ENCODE measurements at places on chromosomes 2 and 18.

DNA sequence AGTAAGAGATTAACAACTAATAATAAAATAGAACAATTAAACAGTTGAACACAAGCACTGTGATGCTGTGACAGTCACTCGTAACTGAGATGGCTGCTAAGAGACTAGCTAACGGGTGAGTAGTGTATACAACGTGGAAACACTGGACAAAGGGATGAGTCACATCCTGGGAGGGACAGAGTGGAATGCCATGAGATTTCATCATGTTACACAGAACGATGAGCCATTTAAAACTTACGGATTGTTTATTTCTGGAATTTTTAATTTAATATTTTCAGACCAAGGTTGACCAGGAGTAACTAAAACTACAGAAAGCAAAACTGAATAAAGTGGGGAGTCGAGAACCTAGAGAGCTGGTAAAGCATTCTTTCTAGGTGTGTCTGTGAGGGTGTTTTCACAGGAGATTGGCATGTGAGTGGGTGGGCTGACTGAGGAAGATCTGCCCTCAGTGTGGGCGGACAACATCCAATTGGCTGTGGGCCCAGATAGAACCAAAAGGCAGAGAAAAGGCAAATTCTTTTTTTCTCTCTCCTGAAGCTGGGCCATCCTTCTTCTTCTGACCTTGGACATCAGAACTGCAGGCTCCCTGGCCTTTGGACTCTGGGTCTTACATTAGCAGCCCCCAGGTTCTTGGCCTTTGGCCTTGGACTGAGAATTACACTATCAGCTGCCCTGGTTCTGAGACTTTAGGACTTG is 14.6 kb downstream of the TMSB10 start:
- peaks cover 40% of the 10 kb centered on the region for H3K4me1 ChIP-seq
- no peak for DNase-seq
- H3K27ac ChIP-seq = peak overlapping the region; percentile 61
- no peak overlapping the region for H3K4me3 ChIP-seq
- H3K27me3 ChIP-seq = no peaks in the 10 kb centered on the region
- H3K36me3 ChIP-seq = no peaks in the 10 kb centered on the region

- H3K4me3 ChIP-seq = no peak overlapping the region
- no peaks in the 10 kb centered on the region for H3K36me3 ChIP-seq
- no peaks in the 10 kb centered on the region for H3K27me3 ChIP-seq
- no peak for DNase-seq
- no peak overlapping the region for H3K27ac ChIP-seq
Measured at GRCh38 chr2:86000938-86001312, 104.8 kb downstream of the POLR1A start.

DNA sequence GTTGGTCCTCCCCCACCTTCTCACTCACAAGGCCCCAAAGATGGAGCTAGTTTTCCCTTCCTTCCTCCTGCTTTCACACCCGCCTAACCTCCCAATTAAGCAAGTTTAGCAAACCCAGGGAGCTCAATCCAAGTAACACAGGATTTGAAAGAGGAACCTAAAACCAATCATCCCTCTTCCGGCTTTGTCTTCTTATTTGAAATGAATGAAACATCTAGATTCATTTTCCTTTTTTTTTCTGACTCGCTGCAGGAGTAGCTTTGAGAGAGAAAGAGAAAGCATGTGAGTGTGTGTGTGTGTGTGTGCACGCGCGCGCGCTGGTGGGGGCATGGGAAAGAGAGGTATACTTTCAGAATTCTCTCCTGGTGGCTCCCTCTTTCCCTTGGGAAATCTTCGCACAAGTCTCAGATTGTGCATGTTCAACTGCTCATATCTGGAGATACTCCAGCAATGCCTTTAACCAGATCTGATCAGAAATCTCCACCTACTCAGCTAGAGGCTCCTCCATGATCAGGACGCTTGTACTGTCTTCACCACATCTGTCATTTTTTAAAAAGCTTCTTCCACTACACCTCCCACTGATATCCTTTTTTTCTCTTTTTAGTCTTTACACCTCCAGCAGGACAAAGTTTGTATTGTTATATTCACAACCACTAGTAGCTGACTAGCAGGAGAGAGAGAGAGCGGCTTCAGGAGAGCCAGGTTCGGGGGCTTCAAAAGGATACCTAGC is 1.7 kb downstream of the SLC8A1 start:
- no peak overlapping the region for H3K27ac ChIP-seq
- H3K4me3 ChIP-seq = no peak overlapping the region
- H3K4me1 ChIP-seq = no peaks in the 10 kb centered on the region
- DNase-seq = no peak
- H3K36me3 ChIP-seq = no peaks in the 10 kb centered on the region

DNA sequence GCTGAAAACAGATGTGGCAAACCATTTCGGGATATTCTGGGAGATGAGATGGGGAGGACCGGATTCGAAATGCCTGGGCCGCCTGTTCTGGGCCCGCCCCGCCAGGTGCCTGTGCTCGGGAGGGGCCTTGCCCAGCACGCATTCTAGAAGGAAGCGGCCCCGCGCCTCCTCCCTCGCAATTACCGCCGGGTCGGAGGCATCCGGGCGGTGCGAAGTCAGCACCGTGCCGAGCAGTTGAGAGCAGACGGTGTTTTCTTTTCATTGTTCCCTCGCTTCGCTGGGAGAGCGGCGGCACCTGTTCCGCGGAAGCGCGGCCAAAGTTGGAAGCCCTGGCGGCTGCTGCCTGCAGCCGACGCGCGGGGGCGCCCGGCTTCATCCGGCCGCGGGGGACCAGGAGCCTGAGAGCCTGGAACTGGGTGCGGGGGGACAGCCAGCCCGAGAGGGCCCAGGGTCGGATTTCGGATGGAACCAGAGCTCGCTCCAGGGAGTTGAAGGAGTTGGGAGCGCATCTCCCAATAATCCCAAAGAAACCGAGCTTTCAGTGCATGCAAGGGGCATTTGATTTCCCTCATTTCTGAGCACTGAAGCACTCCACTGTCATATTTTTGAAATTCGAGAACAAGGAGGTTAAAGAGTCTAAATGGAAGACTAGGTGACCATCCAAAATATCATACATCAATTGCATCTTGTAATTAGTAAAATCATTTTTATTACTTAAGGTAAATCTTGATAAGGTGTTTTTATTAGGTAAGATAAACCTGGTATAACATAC is 241.8 kb upstream of the RAB12 start:
- peak overlapping the region; percentile 47 for H3K4me3 ChIP-seq
- no peaks in the 10 kb centered on the region for H3K27me3 ChIP-seq
- H3K27ac ChIP-seq = no peak overlapping the region
- H3K4me1 ChIP-seq = peaks cover 5% of the 10 kb centered on the region

DNA sequence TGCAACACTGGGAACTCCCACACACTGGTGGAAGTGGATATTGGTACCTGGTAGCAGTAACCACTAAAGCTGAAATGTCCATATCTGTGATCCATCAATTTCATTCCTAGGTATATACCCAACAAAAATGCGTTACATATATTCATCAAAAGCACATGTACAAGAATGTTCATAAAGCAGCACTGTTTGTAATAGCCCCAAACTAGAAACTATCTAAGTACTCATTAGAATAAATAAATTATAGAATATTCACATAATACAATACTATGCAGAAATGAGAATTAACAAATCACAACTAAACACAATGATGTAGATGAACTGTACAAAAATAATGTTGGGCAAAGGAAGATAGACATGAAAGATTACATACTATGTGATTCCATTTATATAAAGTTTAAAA is 11.1 kb upstream of the TLK1 start:
- DNase-seq = no peak
- H3K4me3 ChIP-seq = no peak overlapping the region
- H3K27ac ChIP-seq = no peak overlapping the region
- no peaks in the 10 kb centered on the region for H3K36me3 ChIP-seq
- no peaks in the 10 kb centered on the region for H3K4me1 ChIP-seq

DNA sequence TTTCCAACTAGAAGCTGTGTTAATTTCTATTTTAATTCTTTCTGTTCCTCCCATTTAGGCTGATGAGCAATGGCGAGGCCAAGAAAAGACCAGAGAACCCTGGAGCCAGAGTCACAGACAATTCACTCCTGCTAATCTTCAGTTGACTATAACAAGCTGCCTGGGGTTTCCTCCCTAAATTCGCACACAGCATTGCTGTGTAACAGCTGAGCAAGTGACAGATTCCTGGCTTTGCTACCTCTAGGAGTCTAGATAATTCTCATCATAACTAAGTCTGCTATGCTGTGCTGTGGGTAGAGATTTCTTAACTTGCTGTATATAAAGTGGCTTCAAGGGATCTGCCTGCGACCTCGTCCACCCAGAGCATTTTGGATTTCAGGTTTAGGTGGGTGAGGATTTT is 131.3 kb upstream of the REV1 start:
- no peaks in the 10 kb centered on the region for H3K27me3 ChIP-seq
- no peak overlapping the region for H3K27ac ChIP-seq
- H3K4me3 ChIP-seq = no peak overlapping the region
- DNase-seq = no peak

DNA sequence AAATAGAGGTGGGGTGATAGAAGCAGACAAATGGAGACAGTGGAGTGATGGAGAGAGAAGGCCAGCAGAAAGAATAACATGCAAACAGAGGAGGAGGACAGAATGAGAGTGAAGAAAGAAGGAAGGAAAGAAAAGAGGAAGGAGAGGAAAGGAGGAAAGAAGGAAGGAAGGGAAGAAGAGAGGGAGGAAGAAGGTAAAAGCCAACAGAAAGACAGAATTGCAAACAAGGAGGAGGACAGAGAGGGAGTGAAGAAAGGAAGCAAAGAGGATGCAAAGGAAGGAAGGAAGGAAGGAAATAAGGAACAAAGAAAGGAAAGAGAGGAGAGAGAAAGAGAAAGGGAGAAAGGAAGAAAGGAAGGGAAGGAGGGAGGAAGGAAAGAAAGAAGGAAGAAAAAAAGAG is 444.0 kb downstream of the IRS1 start:
- no peak overlapping the region for H3K4me3 ChIP-seq
- no peak for DNase-seq
- no peaks in the 10 kb centered on the region for H3K27me3 ChIP-seq
- H3K4me1 ChIP-seq = no peaks in the 10 kb centered on the region

DNA sequence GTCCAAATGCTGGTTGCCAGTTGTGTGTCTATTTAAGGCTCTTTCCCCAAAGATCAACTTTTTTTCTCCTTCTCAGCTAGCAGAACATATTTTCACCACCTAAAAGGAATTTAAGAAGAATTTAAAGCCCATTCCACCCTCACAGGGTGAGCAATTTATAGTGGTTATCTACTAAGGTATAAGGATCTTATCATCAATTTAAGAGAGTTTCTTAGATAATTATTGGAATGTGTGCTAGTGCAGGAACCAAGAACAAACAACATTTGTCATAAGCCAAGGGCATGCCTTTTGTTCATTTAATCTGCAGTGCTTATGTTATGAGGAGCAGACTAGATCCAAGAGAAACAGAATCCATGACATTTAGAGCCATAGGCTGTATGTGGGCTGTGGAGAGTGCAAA is 37.2 kb downstream of the NLRC4 start:
- no peak for DNase-seq
- H3K27ac ChIP-seq = no peak overlapping the region
- H3K4me1 ChIP-seq = no peaks in the 10 kb centered on the region

GRCh38 chr2:43482961-43483360 is 112.9 kb downstream of the THADA start:
- H3K27ac ChIP-seq = no peak overlapping the region
- DNase-seq = no peak

- no peaks in the 10 kb centered on the region for H3K4me1 ChIP-seq
- no peak overlapping the region for H3K27ac ChIP-seq
- H3K36me3 ChIP-seq = no peaks in the 10 kb centered on the region
- H3K4me3 ChIP-seq = no peak overlapping the region
- DNase-seq = no peak
Measured at GRCh38 chr2:134087371-134087921, 166.4 kb upstream of the MGAT5 start.

DNA sequence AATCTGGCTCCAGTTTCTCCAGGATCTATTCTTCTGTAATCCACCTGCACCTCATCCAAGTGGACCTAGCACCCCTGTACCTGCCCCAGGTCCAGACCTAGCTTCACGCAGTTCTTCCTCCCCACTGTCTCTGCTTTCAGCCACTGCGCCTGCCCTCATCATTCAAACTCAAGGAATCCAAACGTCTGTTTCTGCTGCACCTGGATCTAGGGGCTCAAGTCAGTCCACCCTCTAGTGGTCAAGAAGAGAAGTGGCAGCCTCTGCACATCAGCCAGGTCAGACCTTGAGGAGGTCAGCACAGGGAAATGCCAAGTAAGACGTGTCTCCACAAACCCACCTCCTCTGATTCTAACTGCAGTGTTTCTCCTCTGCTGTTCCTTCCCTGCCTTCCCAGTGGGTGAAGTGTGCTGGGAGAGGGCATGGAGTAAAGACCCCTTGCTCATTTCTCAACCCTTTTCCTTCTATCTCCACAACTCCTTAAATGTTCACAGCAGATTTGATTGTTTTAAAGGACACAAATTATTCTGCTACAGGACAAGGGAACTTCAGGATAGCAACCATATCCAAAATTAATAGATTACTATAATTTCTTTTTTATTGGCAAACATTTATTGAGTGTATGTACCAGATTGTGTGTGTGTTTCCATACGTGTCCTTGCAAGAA is 8.6 kb upstream of the RNF152 start:
- H3K27me3 ChIP-seq = peaks cover 7% of the 10 kb centered on the region
- no peak overlapping the region for H3K4me3 ChIP-seq
- no peaks in the 10 kb centered on the region for H3K4me1 ChIP-seq
- peak; percentile 41 for DNase-seq

DNA sequence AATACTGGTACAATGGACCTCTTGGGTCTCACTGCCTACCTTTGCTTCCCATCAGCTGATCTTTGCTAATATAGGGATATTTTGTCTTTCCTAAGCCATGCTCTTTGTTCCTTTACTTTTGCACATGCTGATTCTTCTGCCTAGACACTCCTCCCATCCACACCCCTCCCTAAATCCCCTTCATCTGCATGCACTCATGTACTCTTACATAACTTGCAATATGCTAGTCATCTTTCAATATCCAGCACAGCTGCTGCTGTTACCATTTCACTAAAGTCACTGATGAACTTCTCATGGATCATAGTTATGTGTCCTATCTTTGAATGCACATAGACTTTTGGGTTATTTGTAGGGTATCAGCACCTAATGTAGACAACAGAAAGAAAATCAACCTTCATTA is 18.5 kb upstream of the DTNA start:
- H3K4me3 ChIP-seq = no peak overlapping the region
- H3K27me3 ChIP-seq = peaks cover 4% of the 10 kb centered on the region
- no peak for DNase-seq
- H3K27ac ChIP-seq = no peak overlapping the region
- no peaks in the 10 kb centered on the region for H3K4me1 ChIP-seq

DNA sequence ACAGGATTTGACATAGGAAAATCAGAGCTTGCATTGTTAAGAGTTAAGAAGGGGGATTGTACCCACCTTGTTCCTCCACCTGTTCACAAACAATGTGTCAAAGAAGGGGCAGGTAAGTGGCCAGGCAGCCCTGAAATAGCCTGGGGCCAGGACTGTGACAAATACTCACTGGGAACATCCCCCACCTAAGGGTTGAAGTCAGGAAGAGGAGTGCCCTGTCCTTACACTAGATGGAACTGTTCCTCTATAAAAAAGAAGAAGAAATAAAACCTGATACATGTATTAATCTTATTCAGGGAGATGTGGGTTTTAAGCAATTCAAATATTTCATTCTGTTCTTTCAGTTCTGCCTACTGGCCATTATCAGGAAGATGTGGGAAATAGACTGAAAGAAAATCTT is 41.9 kb downstream of the TACR1 start:
- DNase-seq = no peak
- H3K27me3 ChIP-seq = no peaks in the 10 kb centered on the region
- H3K36me3 ChIP-seq = no peaks in the 10 kb centered on the region
- H3K27ac ChIP-seq = no peak overlapping the region
- no peaks in the 10 kb centered on the region for H3K4me1 ChIP-seq

GRCh38 chr2:169562519-169562918 is 11.1 kb downstream of the FASTKD1 start:
- no peak overlapping the region for H3K4me3 ChIP-seq
- H3K4me1 ChIP-seq = no peaks in the 10 kb centered on the region
- peaks cover 6% of the 10 kb centered on the region for H3K36me3 ChIP-seq
- no peak for DNase-seq
- no peaks in the 10 kb centered on the region for H3K27me3 ChIP-seq
